CD4-positive, alpha-beta T cell (primary cell): ENCODE measurements at places on chromosomes 6 and 20.

DNA sequence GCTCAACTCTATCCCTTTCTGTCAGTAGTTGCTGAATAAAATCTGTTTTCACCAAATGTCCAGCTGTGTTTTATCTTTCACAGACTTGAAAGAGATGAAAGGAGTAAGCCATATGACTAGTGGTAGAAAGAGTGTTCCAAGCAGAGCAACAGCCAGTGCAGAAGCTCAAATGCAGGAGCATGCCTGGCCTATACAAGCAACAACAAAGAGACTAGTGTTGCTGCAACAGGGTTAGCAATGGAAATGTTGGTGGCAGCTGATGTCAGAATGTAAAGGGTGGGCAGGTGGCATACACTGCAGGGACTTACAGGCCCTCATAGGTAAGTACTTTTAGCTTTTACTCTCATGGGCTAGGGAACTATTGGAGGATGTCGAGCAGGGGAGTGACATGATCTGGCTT lies 5.2 kb upstream of the HINT3 start:
- no peak for DNase-seq

DNA sequence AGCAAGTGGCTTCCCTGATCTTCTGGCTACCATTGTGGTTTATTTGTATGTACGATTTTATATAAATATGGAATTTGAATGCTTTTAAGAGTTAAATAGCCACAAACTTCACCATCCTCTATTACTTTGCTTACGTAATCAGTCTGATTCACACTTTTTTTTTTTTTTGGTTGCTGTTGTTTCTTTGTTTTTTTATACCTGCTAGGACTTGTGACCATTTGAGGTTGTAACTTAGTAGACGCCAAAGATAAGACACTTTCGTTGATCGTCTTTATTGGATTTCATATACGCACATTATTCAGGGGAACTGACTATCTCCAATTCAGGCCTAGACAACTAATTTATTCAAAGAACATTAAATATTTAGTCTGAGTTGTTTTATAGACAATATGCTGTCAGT lies 559.0 kb downstream of the CBLN4 start:
- no peak for DNase-seq

GRCh38 chr6:37850260-37850659 lies 30.7 kb downstream of the ZFAND3 start:
- no peak for DNase-seq

- DNase-seq = no peak
Measured at GRCh38 chr6:109325400-109325801, 56.9 kb downstream of the CD164 start.

DNA sequence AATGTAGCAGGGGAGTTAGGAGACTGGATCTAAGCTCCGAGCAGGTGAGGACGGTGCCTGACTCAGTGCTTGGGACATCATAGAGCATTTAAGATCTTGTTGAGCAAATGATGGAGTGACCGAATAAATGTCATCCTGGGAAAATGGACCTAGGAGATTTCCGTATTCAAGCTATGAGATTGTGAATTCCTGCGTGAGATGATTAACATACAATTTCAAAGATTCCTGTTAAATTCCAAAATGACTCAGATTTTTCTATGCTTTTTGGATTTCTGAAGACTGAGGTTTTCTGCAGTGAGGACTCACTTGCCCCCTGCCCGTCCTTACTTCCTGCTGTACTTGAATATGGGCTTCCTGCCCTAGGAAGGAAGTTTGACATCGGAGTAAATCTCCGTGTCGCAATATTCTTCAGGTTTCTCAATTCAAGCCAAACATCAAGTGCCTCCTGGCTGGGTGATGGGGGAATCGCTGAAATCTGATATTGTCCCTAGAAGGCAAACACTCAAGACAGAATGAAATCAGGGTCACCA lies 5.2 kb downstream of the SYTL3 start:
- no peak for DNase-seq

DNA sequence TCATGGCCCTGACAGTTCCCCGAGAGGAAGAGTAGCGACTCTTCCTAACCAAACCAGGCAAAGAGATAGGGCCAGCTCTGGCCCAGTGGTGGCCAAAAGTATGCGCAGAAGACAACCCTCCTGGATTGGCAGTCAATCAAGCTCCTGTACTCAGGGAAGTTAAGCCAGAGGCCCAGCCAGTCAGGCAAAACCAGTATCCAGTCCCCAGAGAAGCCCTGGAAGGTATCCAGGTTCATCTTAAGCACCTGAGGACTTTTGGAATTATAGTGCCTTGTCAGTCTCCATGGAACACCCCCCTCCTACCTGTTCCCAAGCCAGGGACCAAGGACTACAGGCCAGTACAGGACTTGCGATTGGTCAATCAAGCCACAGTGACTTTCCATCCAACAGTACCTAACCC lies 298.3 kb downstream of the RNGTT start:
- no peak for DNase-seq

DNA sequence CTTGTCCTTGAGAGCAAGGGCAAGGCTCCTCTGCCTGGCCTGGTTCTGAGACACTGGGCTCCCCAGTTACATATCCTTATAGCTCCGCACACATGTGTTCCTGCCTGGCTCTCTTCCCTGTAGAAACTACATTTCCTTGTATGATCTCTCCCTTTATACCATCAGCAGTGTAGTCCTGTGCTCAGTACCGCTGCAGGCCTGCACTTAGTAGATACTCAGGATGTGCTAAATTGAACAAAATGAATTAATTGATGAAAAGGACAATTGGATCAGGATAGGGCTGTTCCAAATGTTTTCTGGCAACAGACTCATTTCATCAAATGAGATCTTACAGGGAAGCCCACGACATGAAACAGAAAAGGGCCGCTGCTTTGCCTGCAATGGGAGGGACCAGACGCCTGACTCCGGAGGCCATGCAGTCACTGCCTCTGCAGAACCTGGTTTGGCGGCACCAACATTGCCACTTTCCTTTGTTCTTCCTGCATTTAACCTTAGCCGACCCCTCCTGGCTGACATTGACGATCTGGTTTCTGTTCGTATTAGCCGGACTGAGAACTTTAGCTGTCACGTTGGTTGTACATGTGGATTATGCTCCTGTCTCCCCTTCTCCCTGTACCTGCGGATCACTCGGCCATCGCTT lies 53.3 kb downstream of the CHMP4B start:
- no peak for DNase-seq
